ENCODE measurements at places on chromosomes 3 and 15.

DNA sequence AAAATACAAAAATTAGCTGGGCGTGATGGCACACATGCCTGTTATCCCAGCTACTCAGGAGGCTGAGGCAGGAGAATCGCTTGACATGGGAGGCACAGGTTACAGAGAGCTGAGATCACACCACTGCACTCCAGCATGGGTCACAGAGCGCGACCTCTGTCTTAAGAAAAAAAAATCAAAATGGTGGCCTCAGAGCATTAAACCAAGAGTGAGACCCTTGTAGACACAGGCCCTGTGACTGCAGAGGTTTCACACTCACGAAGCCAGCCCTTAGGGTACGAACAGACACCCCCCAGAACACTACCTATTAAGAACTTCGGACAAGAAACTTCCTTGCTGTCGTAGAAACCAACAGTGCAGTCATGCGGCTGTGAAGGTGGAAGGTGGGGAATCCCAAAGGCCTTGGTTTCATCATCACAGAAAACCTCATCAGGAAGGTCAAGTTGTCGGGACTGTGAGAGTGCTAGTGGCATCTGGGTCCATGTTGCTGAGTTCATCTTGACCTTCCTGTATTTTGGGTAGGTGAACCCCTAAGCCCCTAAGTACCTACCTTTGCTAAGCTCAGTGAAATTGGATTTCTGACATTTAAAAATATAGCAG, 4.8 kb upstream of the PDE8A start:
- no peak for DNase-seq

DNA sequence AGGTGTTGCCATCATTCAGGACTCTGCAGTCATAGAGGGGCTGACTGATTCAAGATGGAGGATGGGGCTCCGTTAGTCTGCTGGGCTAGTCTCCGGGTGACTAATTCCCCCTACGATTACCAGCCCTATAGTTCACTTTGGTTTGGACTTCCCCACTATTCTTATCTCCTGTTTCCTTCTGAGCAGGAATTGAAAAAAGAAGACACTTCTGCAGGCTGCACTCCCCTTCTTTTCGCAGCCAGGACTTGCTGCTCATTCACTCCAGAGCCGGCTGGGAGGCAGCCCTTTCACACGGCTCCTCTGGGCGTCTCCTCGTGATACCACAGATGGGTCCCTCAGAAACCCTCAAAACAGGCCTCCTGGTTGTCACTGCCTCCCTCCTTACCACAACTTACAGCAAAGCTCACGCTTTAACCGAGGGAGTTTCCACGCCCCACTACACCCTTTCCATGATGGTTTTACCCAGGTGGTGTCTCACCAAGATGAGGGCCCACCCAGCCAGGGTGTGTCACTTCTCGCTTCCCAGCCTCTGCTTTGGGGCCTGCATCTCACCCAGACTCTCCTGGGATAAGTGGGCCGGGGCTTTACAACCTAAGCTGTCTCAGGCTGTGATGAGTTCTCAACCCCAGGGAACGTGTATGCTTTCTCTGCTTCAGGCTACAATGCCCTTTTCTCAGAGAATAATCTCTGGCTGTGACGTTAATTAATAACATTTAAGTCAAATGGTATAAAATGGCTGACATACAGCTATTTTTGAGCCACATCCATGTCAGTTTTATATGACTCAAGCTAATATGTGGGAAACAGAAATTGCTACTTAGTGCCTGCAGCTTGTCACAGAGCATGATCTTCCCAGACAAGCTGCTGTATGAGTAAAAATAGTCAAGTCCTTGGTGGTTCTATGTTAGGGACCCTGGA, 11.9 kb downstream of the CX3CR1 start:
- DNase-seq, result peak; percentile 26

GRCh38 chr15:42056934-42057798, 36.3 kb upstream of the PLA2G4E start:
- DNase-seq, result no peak

- no peak for DNase-seq
Observed at GRCh38 chr3:58041826-58042324, 33.7 kb downstream of the FLNB start.

GRCh38 chr3:186664506-186664905, 1.3 kb upstream of the HRG start:
- DNase-seq, result no peak

DNA sequence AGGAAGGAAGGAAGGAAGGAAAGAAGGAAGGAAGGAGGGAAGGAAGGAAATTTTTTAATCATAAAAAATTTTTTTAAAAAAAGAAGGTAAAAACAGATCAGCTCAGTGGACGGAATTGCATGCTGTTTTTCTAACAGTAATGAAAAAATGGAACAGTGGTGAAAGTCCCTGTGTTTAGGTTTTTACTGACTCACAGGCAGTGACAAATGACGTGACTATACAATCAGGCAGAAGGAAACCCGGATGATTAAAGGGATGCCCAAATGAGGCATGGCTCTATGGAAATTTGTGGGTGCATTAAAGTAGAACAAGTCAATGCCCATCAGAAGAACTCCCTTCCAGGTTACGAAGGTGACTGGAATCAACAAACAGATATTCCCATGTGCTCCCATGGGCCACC, 135.0 kb downstream of the IMPG2 start:
- DNase-seq, result no peak

DNA sequence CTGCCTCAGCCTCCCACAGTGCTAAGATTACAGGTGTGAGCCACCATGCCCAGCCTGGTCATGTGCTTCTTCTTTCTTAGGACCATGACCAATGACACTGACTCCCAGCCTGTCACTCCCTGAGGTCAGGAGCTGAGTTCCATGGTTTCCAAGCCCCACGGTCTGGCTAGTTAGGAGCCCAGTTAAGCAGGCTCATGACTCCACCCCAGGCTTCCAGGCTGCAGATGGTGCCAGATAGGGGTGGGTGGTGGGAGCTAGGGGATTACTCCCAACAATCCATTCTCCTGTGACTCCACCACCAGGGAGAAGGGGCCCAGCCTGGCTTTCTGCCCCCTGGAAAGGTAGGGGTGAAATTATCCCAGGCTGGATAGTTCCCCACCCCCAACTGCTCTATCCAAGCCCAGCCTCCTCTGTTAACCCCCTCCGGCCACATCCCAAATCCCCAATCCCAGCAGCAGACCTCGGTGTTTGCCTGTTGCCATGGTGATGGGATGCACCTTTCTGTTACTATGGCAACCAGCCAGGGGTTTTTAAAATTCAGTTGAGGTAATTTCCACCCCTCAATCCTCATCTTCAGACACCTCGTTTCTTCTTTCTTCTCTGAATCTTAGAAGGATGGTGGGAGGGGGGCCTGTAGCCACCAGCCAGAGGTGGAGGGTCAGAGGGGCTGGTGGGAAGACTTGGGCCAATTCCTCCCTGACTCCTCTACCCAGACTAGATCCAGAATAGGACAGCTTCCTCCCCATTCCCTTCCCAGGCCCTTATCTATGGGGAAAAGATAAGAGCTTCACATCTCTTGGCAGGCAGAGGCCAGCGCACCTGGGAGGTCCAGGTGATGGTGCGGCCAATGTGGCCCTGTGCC, 22.5 kb upstream of the SEMA3F start:
- DNase-seq, result no peak

DNA sequence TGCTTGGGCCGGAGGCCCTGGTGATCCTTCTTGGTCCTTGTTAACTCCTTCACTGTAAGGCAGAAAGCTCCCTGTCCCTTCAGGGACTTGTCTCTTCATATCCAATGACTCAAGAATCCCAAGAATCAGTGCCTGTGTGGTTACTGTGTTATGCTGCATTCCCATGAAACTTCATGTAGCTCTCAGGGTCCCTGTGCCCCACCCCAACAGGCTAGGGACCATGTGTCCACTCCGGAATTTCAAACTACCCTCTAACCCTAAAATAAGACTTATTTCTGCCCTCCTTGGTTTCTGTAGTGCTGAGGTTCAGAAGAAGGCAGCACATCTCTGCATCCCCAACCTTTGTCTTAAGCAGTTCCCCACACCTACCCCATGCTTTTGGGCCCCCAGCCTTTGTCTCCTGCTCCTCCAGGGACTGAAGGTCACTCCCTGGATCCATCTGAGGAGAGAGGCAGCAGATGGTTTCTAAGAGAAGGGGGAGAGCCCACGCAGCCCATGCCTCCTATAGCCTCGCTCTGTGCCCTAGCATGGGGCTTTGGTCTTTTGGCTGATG, 531 bp upstream of the MAP1A start:
- DNase-seq, result no peak

DNA sequence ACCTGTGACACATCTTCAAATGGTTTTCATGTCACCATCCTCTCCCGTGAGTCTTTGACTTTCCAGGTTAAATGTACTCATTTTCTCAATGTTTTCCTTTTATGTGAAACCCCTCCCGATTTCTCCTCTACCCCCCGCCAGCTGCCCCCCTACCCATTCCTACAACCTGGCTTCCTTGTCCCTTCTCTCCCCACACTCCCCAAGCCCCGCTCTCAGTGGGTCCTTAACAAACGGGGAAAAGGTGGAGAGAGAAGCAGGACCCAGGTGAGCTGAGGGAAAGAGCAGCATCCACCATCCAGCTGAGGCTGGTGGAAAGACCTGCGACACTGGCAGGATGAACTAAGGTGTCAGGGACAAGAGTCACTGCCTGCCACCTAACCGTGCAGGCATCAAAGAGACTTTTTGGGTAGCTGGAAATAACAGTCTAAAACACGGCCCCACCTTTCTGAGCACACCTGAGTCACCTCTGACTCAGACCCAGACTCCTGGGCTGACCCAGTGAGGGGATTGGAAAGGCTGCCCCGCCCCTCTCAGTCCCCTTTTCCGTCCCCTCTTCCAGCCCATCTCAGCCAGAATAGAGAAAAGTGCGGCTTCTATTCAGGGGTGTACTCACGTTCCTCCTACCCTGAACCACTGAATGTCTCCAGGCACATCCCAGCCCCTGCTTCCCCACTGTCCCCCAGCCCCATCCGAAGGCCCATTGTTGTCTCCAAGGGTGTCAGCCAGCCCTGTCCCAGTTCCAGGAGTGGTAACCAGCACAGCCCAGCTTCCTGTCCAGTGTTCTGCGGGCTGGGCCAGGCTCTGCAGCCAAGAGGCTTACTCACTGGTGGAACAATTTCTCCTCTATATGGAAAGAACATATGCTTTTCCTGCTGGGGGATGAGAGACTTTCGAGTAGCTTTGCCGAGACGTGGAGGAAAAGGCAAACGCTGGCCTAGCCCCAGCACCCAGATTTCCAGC, 20.4 kb downstream of the ISG20 start:
- DNase-seq, result no peak

- DNase-seq, result no peak
Observed at GRCh38 chr15:47296881-47297280, 420.4 kb upstream of the SEMA6D start.

DNA sequence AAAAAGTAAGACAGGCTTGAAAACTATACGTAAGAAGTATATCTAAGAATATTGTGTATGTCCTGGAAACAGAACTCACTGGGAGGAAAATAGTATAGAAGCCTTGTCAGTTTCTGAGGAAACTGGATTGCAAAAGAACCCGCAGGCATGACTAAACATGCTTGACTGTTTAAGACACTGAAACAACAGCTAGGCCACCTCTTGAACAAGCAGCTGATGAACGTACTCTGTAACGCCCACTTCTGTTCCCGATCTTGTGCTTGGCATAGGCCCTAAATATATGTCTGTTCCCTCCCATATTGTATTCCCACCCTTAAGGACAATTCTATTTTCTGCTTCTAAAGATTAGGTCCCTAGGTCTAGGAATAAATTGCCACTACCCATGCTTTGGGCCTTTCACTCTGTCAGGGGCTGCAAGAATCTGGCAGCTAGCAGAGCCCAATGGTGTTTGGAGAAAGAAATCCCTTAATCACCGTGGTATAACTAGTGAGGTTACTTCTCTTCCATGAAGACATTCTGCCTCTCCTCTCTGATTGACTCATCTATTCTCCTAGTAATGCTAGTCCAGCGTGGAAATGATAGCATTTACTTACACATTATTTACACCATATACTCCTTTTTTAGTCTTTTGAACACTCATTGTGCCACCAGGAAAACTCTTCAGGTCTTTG, 46.2 kb downstream of the CD200 start:
- no peak for DNase-seq

- DNase-seq, result peak; percentile 29
Observed at GRCh38 chr15:40470423-40471104, at the start of gene CHST14. Gene CHST14 (plus strand): TSS chr15:40470984. CDS start chr15:40471214, 230 bp downstream.

GRCh38 chr3:32110233-32110760, 3.9 kb downstream of the GPD1L start:
- no peak for DNase-seq
